MG63 (cell line): ENCODE measurements at places on chromosomes 5 and 9.

DNA sequence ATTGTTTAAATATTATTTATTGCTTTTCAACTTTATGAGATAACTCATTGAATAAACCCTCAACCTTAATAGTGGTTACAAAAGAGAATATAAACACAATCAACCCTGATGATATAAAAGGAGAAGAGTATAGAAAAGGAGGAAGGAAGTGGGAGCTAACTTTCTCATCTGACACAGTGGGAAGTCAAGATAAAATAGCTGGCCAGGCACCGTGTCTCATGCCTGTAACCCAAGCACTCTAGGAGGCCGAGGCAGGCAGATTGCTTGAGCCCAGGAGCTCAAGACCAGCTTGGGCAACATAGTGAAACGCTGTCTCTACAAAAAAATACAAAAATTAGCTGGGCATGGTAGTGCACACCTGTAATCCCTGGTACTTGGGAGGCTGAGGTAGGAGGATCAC lies 93.5 kb downstream of the PPP2R2B start:
- no peak for DNase-seq

GRCh38 chr5:2658447-2658846 lies 93.0 kb downstream of the IRX2 start:
- DNase-seq: no peak

GRCh38 chr9:133054966-133055365 lies 6.8 kb upstream of the CEL start:
- no peak for DNase-seq

- peak; percentile 68 for DNase-seq
Observed at GRCh38 chr5:112784726-112785125, 47.0 kb downstream of the APC start.

DNA sequence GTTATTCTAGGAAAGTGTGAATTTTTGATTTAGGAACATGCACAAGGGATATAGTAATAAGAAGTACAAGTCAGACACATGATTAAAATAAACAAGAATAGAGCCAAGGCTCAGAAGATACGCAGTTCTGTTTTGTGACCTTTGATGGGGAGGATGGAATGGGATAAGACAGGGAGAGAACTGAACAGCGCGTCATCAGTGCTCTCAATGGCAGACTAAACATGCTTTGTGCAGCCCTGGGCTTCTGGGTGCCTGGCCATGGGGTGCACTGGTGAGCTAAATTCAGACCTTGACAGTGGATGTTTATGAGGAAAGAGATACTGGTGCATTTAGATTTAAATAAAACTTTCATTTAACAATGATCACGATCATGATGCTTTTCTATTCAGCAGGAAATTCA lies 309.7 kb downstream of the ARHGEF28 start:
- DNase-seq: no peak

DNA sequence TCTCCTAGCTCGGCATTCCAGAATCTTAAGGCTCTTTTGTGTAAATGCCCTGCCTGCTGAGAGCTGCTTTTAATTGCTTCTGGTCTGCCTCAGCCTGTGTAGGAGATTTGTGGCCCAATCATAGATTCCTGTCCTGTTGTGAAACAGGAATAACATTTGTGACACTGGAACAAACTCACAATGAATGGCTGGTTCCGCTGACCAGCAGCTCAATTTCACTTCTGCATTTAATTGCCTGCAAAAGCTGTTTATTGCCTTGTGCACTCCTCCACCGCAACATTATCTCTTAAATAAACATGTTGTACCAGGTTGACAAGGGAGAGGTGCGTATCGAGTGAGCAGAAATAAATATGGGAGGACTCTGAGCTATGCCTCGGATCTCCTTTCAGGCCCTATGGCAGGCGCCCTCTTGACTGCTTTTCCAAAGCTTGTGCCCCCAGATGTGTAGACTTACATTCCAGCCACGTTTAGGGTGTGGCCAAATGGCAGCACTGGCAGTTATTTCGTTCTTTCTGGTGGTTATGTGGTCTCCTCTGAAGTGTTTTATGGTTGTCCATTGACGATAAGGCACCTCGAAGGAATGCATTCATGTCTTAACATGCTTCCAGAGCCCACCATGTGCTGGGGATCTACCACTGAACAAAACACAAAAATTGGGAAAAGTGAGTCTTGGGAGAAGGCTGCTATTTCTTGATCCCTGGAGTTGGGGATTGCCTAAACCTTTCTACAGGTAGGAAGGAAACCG lies 58.1 kb downstream of the DMRT1 start:
- DNase-seq: no peak

GRCh38 chr5:180084638-180085561 lies 13.3 kb upstream of the RNF130 start:
- DNase-seq: no peak

DNA sequence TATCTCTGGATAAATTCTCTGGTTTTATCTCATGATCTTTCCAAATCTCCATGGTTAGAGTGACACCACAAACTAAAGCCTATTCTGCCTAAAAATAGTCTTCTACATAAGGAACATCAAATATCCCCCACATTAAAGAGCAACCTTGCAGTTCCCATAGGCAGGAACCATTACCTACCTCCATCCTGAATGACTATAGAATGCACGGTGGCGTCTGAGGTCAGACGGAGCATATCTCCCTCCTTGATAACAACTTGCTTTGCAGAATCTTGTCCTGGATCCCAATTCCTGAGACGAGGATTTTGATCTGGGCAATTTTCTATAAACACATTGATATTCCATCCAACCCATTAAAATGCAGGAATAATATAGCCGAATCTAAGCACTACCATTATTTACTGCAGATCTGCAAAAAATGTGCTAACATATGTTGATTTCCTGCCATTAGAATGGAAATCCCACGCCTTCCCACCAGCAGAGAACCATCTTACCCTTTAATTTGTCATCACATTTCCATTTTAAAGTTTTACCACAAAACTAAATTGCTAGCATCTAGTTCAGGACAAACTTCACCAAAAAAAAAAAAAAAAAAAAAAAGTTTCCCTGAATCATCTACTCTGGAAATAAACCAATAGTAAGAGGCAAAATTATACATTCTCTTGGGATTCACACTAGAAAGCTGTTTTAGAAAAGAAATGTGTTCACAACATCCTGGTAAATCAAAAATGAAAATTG lies 22.1 kb downstream of the CEMIP2 start:
- no peak for DNase-seq

DNA sequence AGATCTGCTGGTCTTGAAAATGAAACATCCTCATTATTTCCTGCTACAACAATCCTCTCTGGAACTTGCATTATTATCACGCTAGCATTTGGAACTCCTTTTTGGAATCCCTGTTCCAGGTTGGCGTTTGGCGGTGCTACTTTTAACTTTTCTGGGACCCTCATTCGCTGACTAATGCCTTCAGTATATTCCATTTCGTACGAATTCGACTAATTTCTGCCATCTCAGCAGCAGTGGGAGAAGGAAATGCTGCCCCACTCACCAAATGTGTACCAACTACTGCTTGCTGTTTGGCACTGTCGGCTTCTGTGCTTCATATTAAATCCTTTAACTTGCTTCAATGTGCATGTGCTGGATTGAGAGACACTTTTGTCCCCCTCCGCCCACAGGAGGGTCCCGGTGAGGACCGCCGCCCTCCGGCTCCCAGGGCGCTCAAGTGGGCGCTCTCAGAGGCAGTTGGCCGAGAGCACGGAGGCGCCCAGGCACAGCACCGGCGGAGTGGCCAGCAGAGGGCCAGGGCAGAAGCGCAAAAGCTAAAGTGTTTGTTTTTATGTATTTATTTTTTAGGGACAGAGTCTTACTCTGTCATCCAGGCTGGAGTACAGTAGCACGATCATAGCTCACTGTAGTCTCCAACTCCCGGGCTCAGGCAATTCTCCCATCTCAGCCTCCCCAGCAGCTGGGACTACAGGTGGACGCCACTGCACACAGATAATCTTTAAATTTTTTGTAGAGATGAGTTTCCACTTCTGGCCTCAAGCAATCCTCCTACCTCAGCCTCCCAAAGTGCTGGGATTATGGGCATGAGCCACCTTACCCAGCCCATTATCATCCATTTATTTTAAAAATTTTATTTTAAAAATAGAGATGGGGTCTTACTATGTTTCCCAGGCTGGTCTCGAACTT lies 11.9 kb downstream of the PDE6A start:
- DNase-seq: peak; percentile 81

GRCh38 chr9:129341171-129341986 lies 163.3 kb upstream of the IER5L start:
- DNase-seq: no peak

- no peak for DNase-seq
Observed at GRCh38 chr5:24854350-24854749, 209.6 kb upstream of the CDH10 start.
